ENCODE measurements at places on chromosomes 12 and 14.

DNA sequence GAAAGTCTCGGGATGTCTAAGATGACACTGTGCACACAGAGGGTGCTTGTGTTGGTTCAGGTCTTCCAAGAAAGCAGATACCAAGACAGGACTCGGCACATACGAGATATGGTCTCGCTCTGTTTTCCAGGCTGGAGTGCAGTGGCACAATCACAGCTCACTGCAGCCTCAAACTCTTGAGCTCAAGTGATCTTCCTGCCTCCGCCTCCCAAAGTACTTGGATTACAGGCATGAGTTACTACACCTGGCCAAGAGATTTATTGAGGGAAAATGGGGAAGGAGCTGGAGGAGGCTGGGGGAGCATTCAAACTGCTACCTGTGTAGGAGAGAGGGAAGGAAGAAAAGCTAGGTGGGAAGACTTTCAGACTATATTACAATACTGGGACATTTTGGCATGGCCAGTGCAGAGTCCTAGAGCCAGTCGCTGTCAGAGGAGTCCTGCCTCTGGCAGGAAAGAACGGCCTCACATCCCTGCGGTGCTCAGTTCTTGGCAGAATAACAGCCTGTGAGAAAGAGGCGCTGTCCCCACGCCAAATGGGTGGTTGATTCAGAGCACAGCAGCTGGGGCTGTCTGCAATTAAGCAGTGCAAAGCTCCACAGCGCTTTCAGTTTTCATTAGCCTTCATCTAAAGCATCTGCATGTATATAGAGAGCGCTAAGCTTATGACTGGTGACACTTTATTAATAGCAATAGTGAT, 18.3 kb downstream of the SLC17A8 start:
- peak; percentile 73 for DNase-seq

GRCh38 chr14:64714432-64715025, 10.3 kb downstream of the PLEKHG3 start:
- DNase-seq, result peak; percentile 29

- no peak for DNase-seq
Observed at GRCh38 chr14:103594265-103594664, 31.5 kb downstream of the COA8 start.

DNA sequence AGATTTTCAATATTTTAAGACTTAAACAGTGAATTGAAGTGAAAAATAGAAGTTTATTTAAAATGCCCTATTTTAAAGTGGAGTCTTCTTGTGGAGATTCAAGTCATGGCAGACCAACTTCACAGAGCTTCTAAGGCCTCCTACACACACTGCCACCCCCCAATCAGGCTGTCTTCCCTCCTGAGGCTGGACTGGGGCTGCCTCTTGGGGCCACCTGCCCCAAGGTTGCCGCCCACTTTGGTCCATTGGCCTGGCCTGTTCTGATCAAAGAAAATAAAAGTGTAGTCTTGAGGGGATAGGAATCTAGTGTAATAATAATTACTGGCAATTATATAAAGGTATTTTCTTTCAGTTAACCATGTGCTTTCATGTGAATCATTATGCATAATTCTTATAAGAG, 1.3 kb downstream of the GOLT1B start:
- no peak for DNase-seq

DNA sequence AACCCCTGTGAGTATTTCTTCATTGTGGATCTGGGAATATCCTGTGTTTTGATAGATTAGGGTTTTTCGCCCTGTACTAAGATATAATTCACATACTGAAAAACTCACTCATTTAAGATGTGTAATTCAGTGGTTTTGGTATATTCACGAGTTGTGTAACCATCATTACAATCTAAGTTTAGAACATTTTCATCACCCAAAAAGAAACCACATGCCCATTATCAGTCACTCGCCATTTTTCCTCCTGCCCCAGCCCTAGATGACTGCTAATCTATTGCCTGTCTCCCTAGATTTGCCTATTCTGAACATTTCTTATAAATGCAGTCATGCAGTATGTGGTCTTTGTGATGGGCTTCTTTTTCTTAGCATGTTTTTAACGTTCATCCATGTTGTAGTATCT, 67.9 kb upstream of the ATF1 start:
- no peak for DNase-seq
